Effector memory CD8-positive, alpha-beta T cell (primary cell): ENCODE measurements at places on chromosomes 16 and 17.

DNA sequence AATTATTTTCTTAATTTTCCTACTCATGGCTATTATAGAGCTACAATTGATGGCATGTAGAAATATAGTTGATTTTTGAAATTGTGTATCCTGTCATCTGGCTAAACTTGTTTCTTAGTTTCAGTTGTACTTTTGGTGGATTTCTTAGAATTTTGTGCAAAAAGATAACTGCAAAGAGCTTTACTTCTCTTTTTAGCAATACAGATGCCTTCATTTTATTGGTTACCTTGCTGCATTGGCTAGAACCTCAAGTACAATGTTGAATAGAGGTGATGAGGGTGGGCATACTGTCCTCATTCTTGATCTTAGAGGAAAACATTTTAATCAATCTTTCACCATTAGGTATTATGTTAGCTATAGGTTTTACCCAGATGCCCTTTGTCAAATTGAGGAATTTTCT, 67.9 kb downstream of the METRNL start:
- no peak overlapping the region for H3K4me3 ChIP-seq

DNA sequence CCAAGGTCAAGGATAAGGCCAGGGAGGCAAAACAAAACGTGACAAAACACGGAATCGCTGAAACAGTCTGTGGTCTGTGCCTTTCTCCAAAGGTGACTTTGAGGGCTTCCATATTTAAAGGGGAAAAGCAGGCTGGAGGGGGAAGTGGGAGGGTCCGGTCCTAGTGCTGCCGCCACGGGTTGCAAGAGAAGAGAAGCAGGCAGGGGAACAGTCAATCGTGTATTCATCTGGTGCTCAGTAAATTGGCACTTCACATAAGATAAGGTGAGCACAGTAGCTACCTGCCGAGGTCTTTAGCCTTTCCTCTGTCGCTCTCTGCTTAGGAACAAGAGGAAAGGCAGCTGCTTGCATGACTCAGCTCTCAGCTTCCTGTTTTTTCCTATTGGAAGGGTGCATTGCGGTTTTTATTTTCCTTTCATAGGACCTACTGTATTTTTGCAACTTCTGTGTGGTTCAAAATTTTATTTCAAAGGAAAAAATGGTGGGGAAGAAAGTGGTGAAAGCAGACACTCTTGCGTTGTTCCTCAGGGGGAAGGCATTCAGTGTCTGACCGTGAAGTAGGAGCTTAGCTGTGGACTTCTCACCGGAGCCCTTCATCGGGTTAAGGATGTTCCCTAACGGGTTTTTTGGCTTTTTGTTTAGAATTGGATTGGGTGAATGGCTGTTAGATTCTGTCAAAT, 7.1 kb upstream of the LGALS3BP start:
- H3K4me3 ChIP-seq = no peak overlapping the region
- H3K36me3 ChIP-seq = peaks cover 28% of the 10 kb centered on the region
- no peaks in the 10 kb centered on the region for H3K27me3 ChIP-seq
- no peak for DNase-seq
- H3K27ac ChIP-seq = no peak overlapping the region
- H3K4me1 ChIP-seq = peaks cover 9% of the 10 kb centered on the region

DNA sequence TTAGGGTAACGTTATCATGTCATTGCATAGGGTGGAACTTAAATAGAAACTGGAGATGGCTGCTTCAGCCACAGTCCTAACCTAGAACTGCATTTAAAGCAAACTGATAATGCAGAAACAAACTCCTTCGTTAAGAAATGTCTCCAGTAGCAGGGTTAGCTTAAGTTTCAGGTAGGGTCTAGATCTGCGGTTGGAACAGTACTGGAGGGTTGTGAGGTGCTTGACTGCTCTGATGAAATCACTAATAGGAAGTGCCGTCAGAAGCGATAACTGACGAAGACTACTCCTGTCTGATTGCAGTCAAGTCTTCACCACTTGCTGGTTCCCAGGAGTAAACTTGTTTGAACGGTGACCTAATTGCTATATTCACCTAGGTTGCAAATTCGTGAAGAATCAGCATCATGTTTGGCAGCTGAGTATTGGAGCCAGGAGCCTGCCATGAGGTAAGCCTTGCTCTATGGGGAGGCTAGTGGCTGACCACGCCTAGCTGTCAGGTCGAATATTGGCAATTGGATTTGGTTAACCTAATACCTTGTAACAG, 24.5 kb downstream of the TRPV2 start:
- H3K4me3 ChIP-seq = peak overlapping the region; percentile 99
- H3K36me3 ChIP-seq = peaks cover 64% of the 10 kb centered on the region
- peaks cover 66% of the 10 kb centered on the region for H3K4me1 ChIP-seq
- H3K27ac ChIP-seq = peak overlapping the region; percentile 99
- peak; percentile 39 for DNase-seq

DNA sequence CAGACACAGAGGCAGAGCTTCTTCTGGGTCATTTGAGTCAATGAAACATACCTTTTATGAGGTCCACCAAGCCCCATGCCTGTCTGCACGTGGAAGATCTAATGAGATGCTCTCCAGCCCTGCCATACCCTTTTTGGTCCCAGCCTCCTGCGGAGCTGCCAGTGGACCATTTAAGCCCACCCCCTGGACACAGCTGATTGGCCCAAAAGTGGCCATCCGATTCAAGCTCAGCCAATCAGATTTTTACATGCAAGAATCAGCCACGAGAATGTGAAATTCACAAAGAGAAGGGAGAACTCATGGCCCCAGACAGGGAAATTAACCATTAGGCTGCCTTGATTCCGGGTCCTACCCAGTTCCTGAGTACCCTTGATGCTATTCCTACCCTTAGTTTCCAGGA, 231.0 kb upstream of the EEF2KMT start:
- no peaks in the 10 kb centered on the region for H3K36me3 ChIP-seq
- no peak overlapping the region for H3K4me3 ChIP-seq
- H3K27ac ChIP-seq = no peak overlapping the region
- peaks cover 6% of the 10 kb centered on the region for H3K27me3 ChIP-seq
- no peaks in the 10 kb centered on the region for H3K4me1 ChIP-seq
- no peak for DNase-seq

- H3K27me3 ChIP-seq = no peaks in the 10 kb centered on the region
- H3K4me1 ChIP-seq = peaks cover 9% of the 10 kb centered on the region
- H3K36me3 ChIP-seq = peaks cover 3% of the 10 kb centered on the region
Measured at GRCh38 chr17:18161207-18162145, 22.2 kb upstream of the ALKBH5 start.

- H3K36me3 ChIP-seq = no peaks in the 10 kb centered on the region
- H3K27me3 ChIP-seq = peaks cover 67% of the 10 kb centered on the region
- H3K27ac ChIP-seq = no peak overlapping the region
- no peak for DNase-seq
Measured at GRCh38 chr16:86595983-86596605, 17.7 kb downstream of the FOXL1 start.

- H3K36me3 ChIP-seq = no peaks in the 10 kb centered on the region
- DNase-seq = no peak
- H3K4me3 ChIP-seq = no peak overlapping the region
- H3K27me3 ChIP-seq = no peaks in the 10 kb centered on the region
Measured at GRCh38 chr16:8229011-8229520, 361.2 kb downstream of the TMEM114 start.

GRCh38 chr17:68204736-68205135, 43.1 kb upstream of the AMZ2 start:
- H3K36me3 ChIP-seq = peaks cover 36% of the 10 kb centered on the region
- no peak for DNase-seq
- peak overlapping the region; percentile 94 for H3K4me3 ChIP-seq

GRCh38 chr17:77834170-77835115, 124.1 kb upstream of the TNRC6C start:
- peak overlapping the region; percentile 41 for H3K27ac ChIP-seq
- H3K4me3 ChIP-seq = peak overlapping the region; percentile 56
- H3K27me3 ChIP-seq = no peaks in the 10 kb centered on the region
- peak; percentile 48 for DNase-seq
- H3K4me1 ChIP-seq = peaks cover 38% of the 10 kb centered on the region

DNA sequence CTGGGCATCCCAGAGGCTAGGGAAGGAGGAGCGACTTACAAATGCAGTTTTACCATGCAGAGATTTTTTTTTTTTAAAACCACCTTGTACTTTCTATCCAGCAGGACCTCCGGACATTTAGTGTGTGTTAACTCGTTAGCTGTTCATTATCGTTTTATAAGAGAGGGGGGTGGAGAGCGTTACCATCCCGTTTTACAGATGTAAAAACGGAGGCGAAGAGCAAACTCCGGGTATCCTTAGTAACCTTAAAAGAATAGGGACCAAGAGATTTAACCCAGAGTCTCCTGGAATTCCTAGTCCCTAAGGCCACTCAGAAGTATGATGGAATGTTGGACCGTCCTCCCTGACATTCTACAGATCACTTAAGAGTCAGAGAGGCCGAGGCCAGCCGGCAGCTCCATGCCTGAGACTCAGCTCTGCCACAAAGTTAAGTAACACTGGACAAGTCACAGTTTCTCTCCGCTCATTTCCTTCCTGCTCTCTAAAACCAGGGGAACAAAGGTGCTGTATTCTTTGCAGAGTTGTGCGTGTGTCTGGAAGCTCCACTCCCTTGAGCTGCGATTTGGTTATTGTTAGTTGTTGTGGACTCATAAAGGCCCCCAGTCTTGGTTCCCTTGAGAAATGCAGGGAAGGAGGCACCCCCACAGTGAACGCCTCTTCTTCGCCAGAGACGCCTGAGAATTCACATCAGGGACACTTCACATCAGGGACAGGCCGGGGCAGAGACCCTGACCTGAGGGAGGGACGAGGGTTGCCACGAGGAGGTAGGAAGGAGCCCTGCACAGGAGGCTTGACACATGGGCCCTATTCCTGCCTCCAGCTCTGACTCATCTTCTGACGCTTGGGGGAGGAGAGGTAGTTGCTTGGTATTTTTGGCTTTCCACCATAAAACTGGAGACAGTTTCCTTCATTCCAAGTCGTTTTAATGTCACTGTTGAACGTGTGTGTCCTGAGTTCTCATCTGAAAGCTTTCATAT, 1.2 kb downstream of the DUSP14 start:
- peak overlapping the region; percentile 92 for H3K27ac ChIP-seq
- DNase-seq = no peak
- H3K36me3 ChIP-seq = peaks cover 8% of the 10 kb centered on the region
- H3K4me1 ChIP-seq = peaks cover 27% of the 10 kb centered on the region
- H3K27me3 ChIP-seq = no peaks in the 10 kb centered on the region

DNA sequence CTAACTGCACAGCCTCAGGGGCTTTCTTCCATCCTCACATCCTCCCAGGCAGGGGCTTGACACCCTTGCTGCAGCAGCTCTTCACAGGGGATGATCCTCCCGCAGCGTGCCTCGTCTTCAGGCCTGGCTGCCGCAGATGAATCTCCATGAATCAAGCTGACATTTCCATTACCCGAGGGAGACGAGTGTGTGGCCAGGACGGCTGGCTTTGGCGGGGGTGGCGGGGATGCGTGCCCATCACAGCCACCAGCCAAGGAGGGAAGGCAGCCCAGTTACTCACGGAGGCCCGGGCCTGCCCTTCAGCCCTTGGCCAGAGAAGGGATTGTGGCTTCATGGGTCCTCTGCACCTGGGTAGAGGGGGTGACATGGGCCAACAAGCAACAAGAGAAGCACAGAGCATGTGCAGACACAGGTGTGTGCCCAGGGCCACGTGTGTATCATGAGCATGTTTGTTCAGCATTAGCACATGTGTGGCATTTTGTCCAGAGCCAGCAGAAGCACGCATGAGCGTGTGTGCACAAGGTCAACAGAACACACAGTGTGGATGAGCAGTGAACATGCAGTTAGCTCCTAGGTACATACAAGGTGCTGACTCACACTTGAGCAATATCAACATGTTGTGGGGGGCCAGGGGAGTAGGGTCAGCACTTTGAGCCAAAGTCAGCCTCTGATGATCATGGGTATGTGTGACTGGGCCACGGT, 236.4 kb downstream of the KATNIP start:
- H3K27ac ChIP-seq = no peak overlapping the region
- H3K4me3 ChIP-seq = no peak overlapping the region
- peaks cover under 1% of the 10 kb centered on the region for H3K27me3 ChIP-seq
- H3K4me1 ChIP-seq = no peaks in the 10 kb centered on the region
- peaks cover 3% of the 10 kb centered on the region for H3K36me3 ChIP-seq

- peak overlapping the region; percentile 80 for H3K4me3 ChIP-seq
- H3K4me1 ChIP-seq = peaks cover 26% of the 10 kb centered on the region
Measured at GRCh38 chr17:43367737-43368242, 31.0 kb upstream of the ARL4D start.

GRCh38 chr16:450785-451512, 25.5 kb downstream of the RAB11FIP3 start:
- H3K36me3 ChIP-seq = peaks cover 10% of the 10 kb centered on the region
- peak overlapping the region; percentile 49 for H3K27ac ChIP-seq
- no peaks in the 10 kb centered on the region for H3K27me3 ChIP-seq
- no peak overlapping the region for H3K4me3 ChIP-seq

DNA sequence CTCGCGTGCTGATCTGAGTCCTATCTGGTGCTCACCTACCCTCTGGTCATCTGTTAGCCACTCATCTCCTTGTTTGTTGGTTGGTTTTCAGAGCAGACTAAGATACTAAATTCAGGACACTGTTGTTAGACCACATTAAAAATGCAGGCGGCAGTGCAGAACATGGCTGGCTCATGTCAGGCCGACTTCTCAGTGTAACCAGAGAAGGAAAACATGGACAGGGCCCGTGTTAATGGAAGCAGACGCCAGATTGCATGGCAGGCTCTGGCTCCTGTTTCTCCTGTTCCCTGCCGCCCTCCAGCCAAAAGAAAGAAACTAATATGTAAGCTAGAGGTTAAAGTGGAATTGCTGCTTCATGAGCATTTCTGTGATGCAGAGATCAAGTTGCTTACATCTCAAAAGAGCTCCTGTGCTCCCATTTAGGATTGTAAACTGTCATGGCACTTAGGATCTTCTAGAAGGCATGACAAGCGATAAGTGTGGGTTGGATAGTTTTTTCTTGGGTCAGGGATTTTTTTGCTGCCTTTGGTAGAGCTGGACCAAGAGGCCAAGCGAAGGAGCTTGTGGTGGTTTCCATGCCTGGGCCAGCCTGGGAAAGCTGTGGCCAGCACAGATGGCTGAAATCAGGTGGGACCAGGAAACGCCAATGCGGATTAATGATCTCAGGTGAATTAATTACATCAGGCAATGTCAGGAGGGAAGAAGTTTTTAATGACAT, 56.1 kb downstream of the YPEL2 start:
- H3K36me3 ChIP-seq = peaks cover 35% of the 10 kb centered on the region
- DNase-seq = no peak
- H3K27me3 ChIP-seq = no peaks in the 10 kb centered on the region
- H3K4me1 ChIP-seq = peaks cover 10% of the 10 kb centered on the region

GRCh38 chr16:66131895-66132294, 234.6 kb upstream of the CDH5 start:
- no peaks in the 10 kb centered on the region for H3K4me1 ChIP-seq
- no peak overlapping the region for H3K4me3 ChIP-seq
- no peak overlapping the region for H3K27ac ChIP-seq
- DNase-seq = no peak

- no peaks in the 10 kb centered on the region for H3K4me1 ChIP-seq
- H3K27ac ChIP-seq = peak overlapping the region; percentile 6
- no peak for DNase-seq
- no peaks in the 10 kb centered on the region for H3K27me3 ChIP-seq
- H3K4me3 ChIP-seq = no peak overlapping the region
Measured at GRCh38 chr17:59026176-59026939, 80.3 kb downstream of the TRIM37 start.

DNA sequence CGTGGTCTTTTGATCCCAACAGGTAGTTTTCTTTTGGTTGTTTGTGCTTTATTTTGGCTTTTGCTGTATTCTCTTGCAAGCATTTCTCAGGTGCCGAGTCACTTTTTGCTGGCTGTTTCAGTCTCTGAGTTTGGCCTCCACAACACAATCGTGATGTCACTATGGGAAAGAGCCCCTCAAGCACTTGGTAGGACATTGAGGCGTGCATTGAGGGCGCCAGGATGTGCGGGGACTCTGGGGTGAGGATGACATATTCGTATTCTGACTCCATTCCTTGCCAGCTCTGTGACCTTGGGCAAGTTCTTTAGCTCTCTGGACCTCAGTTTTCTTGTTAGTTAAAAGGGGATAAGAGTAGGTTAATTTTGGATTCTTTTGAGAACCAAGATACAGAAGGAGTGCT, 13.0 kb downstream of the KSR1 start:
- no peak overlapping the region for H3K4me3 ChIP-seq
- DNase-seq = no peak
- no peaks in the 10 kb centered on the region for H3K27me3 ChIP-seq
- peaks cover 2% of the 10 kb centered on the region for H3K36me3 ChIP-seq
